ENCODE measurements at places on chromosomes 2 and 18.

- no peak for DNase-seq
Observed at GRCh38 chr2:24434541-24434940, 56.5 kb upstream of the NCOA1 start.

GRCh38 chr2:154331784-154332183 lies 366.7 kb upstream of the KCNJ3 start:
- DNase-seq, result no peak

- DNase-seq, result no peak
Observed at GRCh38 chr18:41917181-41917580, 37.9 kb upstream of the PIK3C3 start.

- DNase-seq, result no peak
Observed at GRCh38 chr2:223735659-223736244, 101.6 kb downstream of the AP1S3 start.

- no peak for DNase-seq
Observed at GRCh38 chr2:192741889-192742288, 547.2 kb upstream of the TMEFF2 start.

GRCh38 chr2:177633910-177634294 lies 241.3 kb downstream of the AGPS start:
- no peak for DNase-seq

- DNase-seq, result no peak
Observed at GRCh38 chr2:215878476-215879063, 134.8 kb downstream of the MREG start.

DNA sequence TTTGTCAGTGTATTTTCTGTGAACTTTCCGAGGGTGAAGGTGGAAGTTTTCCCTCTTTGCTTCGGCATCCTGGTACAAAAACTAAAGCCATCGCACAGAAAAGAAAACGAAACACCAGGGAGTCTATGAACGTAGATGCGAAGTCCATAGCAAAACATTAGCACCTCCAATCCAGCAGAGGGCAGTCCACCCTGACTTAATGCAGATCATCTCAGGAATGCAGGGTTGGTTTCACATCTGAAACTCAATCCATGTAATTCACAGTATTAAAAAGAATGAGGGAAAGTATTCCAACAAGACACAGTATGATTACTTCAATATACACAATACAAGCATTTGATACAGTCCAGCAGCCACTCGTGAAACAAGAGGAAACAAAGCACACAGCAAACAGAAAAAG lies 70.8 kb downstream of the RTP5 start:
- DNase-seq, result peak; percentile 25

DNA sequence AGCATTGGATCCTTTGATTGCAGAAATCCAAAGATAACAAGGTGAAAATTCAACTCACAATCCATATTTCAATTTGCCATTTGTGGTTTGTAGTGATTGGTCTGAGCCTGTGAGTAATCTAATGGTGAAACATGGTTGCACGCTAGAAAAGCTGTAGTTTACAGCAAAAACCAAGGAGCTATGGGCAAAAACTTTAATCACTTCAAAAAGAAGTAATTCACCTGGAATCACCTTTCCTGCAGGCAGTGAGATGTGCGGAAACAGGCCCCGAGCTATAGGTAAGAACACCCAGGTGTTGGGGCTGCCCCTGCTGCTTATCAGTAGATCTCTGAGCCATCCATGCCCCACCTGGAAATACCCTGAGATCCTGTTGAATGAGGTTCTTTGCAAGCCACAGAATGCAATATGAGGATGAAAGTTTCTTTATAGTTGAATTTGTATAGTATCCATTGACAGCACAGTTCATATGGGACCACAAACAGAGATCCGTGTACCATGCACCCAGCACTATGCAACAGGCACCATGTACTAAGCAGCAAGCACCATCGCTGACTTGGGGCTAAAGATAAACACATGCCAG lies 208.2 kb downstream of the SPP2 start:
- DNase-seq, result peak; percentile 22

DNA sequence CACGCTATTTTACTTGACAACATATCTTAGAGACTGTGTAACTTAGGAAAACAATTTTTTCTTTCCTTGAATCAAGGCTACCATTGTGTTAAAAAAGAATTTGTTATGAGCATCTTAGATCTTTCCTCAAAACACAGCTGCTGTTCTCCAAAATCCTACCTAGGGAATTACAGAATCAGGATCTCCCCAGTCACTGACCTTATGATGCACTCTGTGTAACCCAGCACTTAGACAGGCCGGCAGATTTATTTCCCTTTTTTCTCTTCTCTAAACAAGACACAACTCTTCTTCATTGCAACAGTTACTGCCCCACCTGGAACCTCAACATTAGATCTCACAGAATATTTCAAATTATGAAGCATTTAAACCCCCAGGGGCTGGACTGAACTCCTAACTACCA lies 13.5 kb upstream of the C2orf15 start:
- no peak for DNase-seq

Measured in activated naive CD4-positive, alpha-beta T cell treated with anti-CD3 and anti-CD28 coated beads for 36 hours (primary cell).